ENCODE measurements at places on chromosomes 16 and 17.
A peak's percentile ranks its signal among the peaks of the same experiment; 100 is the strongest.

DNA sequence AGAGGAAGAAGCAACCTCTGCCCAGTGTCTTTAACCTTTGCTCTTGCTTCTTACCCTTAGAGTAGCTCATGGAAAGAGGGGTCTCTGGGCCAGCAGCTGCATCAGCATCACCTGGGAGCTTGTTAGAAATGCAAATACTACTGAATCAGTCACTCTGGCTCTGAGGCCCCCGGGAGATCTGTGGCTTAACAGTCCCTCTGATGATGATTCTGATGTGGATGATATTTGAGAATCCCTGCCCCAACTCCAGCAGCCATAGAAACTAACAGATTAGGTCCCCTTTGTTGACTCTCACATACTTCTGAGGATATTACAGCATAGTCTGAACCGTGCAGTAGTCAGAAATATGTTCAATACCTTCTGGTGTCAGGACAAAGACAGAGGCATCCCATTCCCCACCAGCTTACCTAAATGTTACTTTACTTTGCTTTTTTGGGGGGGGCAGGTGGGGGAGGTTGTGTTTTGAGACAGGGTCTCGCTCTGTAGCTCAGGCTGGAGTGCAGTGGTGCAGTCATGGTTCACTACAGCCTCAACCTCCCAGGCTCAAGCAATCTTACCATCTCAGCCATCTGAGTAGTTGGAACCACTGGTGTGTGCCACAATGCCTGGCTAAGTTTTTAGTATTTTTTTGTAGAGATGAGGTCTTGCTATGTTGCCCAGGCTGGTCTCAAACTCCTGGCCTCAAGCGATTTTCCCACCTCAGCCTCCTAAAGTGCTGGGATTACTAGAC is 220.1 kb downstream of the CCDC182 start:
- DNase-seq, result no peak

- DNase-seq, result no peak
These were observed 10.6 kb upstream of the CDH8 start for GRCh38 chr16:62046801-62047200.

DNA sequence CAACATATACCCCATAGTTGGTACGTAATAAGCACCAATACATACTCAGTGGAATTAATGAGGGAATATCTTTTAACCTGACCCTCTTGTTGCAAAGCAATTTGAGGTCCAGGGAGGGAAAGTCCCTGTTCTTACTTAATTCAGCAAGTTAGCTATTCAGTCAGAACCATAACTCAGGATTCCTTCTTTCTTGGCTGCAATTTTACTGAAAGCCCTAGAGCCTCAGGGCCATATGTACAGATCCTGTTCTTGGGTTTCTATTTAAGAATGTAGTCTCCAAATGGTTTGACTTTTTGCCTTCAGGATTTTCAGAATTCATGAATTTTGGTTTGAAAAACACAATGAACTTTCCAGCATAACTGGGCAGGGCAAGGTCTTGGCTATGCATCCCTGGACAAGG is 436.5 kb downstream of the HS3ST4 start:
- no peak for DNase-seq

DNA sequence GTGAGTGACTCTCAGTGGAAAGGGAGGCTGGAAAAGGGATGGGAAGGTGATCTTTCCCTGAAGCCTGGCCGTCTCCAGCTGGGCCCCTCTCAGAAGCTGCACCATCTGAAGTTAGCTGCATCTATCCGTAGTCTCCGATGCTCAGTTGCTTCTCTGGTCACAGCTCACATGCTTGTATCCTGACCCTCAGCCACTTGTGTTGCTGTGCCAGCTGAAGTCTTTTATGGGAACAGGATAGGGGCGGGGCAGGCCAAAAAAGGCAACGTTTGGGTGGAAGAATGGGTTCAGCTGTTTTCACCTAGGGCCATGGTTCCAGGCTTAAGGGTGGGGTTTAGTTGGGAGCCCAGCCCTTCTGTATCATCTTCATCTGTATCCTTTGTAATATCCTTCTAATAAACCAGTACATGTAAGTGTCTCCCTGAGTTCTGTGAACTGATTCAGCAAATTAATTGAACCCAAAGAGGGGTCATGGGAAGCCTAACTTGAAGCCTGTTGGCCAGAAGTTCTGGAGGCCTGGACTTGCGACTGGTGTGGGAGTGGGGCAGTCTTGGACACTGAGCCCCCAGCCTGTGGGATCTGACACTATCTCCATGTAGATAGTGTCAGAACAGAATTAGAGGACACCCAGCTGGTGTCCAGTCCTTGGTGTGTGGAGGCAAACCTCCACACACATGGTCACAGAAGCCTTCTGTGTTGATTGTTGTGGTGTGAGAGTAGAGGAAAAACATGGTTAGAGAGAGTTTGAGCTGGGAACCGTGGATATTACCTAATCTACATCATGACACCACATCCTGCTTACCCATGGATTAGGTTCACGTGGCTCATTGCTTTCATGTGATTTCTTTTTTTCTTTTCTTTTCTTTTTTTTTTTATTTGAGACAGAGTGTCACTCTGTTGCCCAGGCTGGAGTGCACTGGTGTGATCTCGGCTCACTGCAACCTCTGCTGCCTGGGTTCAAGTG is 49.3 kb upstream of the FBXO47 start:
- peak; percentile 63 for DNase-seq

GRCh38 chr16:83397601-83398291 is 410.0 kb upstream of the HSBP1 start:
- DNase-seq, result no peak

DNA sequence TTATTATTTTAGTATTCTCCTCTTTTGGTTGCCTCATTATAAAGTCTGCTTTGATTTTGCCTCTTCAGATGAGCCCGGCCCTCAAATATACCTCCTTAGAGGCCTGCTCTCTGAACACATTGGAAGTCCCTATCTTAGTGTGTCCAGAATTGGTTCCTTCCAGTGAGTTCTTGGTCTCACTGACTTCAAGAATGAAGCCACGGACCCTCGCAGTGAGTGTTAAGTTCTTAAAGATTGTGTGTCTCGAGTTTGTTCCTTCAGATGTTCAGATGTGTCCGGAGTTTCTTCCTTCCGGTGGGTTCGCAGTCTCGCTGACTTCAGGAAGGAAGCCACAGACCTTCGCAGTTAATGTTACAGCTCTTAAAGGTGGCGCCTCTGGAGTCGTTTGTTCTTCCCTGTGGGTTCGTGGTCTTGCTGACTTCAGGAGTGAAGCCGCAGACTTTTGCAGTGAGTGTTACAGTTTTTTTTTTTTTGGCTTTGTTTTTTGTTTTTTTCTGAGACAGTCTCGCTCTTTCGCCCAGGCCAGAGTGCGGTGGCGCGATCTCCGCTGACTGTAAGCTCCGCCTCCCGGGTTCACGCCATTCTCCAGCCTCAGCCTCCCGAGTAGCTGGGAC is 45.8 kb upstream of the NOS2 start:
- peak; percentile 68 for DNase-seq

GRCh38 chr17:38939987-38940386 is 14.6 kb downstream of the LASP1NB start:
- no peak for DNase-seq

All from T-helper 2 cell (primary cell).